AG08396 (cell line): ENCODE measurements at places on chromosomes 3 and 15.
A peak's percentile ranks its signal among the peaks of the same experiment; 100 is the strongest.

DNA sequence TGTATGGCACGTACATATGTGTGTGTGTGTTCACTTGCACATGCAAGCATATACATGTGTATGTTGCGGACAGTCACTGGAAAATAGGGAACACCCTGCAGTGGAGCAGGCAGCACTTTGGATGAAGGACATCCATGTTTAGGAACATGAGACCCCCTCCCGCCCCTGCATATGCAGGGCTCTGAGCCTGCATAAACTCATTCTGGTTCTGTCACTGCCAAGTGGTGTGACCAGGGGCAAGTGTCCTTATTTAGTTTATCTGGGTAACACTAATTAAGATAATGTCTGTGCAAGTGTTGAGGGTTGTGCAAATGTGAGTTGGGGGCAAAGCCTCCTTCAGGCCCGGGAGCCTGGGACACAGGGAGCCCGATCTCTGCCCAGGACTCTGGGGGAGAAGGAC, 105.7 kb downstream of the CORO2B start:
- no peak for DNase-seq

DNA sequence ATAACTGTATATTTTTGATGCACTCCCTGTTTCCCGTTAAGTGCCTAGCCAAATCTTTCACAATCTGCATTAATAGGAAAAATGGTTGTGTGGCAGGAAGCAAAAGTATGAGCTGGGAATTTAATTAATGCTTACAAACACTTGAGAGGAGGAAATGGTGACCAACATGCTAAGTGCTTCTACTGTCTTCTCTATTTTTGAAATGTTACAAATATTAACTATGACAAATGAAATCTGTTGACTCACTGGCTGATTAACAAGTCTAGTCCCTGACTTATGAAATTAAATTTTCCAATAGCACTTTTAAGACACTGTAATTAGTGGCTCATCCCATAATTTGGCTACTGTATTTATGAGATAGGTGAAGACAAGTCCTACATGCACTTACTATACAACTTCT, 446.9 kb upstream of the DPPA4 start:
- no peak for DNase-seq

DNA sequence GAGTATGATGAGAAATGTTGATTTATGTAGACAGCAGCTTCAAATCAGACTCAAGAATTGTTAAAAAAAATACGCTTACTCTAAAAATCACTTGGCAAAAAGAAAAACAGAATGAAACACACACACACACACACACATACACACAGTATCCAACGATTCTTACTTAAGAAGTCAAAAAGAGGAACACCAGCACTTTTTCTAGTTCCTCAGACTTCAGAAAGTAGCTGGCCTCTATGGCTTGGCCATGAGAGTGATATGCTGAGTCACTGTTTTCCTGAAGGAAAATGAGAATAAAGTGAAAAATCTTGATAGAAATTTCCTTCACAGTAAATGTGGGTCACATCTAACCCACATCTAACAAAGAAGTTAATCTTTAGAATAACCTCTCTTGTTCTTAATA, 22.1 kb downstream of the CNTN3 start:
- DNase-seq: no peak

- DNase-seq: no peak
Measured at GRCh38 chr3:71047616-71048531, 535.7 kb downstream of the FOXP1 start.

DNA sequence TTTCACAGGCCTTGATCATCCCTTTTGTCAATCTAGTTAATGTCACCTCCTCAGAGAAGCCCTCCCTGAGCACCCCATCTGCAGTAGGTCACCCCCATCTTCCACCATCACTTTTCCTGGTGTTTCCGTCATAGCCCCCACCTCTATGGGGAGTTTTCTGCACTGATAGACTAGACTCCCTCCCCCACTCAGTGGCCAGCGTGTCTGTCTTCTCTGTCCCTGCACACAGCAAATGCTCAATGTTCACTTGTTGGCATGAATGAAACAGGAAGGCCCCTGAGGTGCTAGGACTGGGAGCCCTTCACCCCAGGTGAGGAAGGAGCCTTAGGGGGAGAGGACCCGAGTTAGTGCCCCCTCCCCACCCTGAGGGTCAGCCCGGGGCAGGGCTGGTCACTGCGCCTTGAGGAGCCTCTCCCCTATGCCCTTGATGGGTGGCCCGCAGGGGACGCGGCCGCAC, 15.8 kb upstream of the FANCD2 start:
- DNase-seq: no peak

GRCh38 chr15:32796856-32797255, 79.1 kb downstream of the GREM1 start:
- DNase-seq: no peak

DNA sequence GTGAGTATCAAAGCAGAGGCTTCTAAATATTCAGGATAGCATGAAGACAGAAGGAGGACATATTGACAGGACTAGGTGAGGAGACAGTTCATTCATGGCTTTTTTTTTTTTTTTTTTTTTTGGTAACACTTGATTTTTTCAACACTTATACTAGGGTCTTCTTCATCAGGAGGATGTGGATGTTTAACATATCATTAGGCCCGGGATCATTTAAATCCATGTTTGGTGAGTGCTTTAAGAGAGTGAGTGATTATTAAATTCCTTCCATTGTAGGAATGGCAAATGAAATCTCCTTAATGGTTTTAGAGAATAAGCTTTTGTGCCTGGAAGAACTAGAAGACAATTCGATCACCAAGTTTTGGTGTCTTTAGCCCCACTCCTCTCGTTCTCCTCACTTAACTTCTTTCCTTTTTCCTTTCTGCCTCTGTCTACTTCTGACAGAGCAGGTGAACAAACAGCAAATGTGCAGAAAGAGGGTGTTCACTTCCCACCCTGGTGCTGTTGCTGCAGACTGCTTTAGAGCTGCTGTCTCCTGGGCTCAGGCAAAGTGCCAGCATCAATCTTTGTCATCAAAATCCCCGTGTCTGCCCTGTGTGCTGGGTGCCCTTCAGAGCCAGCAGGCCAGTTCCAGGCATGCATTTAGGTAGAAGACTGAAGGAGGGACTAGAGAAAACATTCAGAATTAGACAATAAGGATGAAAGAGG, 35.6 kb upstream of the RAB11A start:
- DNase-seq: no peak

- no peak for DNase-seq
Measured at GRCh38 chr15:101031213-101031612, 112.1 kb downstream of the LRRK1 start.

GRCh38 chr15:98794211-98794610, 145.9 kb downstream of the IGF1R start:
- DNase-seq: no peak

DNA sequence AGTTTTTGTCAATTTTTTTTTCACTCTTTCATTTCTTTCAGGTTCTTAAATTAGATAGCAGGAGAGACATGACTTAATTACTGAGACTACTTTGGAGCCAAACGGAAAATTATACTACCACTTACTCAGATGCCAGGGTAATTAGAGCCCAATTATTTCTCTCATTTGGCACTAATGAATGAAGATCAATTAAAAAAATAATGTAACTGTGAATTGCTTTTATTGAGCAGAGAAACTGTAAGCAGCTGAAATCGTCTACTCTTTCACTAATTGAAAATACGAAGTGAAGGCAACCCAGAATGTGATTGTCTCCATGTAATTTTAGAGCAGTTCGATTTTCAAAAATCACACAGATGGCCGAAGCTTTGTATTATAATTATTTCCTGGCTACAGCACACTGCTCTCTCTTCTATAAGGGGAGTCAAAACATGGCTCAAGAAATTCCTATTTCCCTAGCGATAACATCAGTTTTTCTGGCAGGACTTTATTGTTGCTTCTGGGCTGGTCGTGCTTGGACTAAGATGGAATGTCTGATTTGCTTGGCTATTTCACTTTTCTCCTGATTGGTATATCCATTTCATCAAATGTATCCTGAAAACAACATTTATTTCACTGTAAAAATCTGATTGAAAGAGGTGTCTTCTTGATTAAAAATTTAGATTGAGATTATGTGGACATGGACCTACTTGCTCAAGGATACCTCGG, 55.8 kb upstream of the PDZRN3 start:
- DNase-seq: no peak

DNA sequence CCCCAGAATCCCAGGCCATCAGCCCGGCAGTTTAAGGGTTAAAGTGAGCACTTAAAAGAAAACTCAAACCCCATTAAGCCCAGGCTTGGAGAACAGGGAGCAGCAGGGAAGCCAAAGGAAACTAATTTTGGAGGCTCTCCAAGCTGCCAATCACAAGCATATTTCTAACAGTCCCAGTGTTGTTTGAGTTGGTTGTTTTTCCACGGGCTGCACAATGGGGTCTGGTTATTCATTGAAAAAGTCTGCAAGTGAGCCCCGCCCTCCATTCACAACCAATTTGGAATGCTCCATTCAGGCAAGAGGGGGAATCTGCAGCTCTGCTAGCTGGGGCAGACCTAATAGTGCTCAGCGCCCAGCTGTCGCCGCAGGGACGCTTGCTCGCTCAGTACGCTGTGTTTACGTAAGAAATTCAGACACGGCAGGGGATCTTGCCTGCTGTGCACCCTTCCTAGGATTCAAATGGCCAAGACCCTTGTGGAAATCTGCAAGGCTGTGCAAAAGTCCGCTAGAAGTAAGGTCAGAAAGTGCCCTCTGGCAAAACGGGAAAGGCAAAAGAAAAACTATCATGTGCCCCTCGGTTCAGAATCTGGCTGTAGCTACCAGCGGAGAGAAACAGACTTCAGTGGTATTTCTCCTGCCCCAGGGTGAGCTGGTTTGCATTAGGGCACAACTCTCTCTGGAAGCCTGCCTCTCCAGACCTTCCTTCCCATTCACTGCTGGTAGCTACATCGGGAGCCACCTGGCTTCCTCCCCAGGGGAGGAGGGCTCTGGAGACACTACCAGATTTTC, 11.0 kb downstream of the ETV5 start:
- DNase-seq: peak; percentile 80

DNA sequence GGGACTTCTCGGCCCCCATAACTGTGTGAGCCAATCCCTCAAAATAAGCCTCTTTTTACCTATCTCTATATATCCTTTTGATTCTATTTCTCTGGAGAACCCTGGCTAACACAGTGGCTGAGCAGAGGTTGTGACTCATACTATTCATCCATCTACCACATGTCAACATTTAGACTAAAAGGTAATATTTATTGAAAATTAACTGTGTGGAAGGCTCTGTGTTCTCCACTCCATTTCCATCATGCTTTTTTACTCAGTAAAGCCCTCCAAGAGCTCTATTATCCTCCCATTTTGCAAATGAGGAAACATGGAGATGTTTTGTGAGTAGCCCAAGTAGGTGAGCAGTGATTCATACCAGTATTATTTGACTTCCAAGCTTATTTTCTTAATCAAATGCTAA, 217.9 kb upstream of the DCBLD2 start:
- DNase-seq: no peak

- DNase-seq: peak; percentile 65
Measured at GRCh38 chr15:74653426-74654102, 37.9 kb downstream of the CLK3 start.

GRCh38 chr3:111087924-111088469, 16.4 kb downstream of the NECTIN3 start:
- no peak for DNase-seq

DNA sequence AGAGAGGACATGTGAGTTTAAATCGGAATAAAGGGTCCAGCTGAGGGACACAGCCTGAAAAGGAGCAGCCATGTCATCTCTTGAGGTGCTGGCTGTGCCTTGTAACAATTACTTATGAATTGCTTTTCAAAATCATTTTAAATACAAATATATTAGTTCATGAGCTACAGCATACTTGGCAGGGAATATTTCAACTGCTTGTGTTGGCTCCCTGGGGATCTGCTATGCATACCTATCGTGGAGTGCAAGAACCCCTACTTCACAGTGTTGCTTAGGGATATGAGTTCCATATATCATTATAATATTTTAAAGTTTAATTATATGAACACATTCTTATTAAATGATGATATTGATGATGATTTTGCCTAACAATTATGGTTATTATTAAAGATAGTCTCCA, 19.1 kb upstream of the P2RY14 start:
- no peak for DNase-seq

- no peak for DNase-seq
Measured at GRCh38 chr3:55868347-55868746, 381.2 kb upstream of the WNT5A start.

DNA sequence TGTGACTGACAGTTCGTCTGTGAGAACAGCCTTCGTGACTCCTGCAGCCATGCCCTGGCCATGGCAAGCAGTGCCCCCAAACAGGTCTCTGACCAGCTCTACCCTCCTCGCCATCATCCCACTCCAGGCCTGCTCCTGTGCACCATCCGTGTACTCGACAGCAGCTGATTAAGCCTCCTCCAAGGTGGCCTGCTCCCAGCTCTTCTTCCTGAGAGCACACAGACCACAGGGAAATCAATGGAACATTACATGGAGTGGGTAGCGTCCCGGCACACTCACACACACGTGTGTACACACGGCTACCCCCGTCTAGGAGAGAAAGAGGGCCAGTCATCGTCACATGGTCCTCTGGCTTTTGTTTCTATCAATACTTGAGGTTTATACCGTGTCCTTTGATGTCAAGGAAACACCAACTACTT, 21.1 kb downstream of the ANXA2 start:
- no peak for DNase-seq

DNA sequence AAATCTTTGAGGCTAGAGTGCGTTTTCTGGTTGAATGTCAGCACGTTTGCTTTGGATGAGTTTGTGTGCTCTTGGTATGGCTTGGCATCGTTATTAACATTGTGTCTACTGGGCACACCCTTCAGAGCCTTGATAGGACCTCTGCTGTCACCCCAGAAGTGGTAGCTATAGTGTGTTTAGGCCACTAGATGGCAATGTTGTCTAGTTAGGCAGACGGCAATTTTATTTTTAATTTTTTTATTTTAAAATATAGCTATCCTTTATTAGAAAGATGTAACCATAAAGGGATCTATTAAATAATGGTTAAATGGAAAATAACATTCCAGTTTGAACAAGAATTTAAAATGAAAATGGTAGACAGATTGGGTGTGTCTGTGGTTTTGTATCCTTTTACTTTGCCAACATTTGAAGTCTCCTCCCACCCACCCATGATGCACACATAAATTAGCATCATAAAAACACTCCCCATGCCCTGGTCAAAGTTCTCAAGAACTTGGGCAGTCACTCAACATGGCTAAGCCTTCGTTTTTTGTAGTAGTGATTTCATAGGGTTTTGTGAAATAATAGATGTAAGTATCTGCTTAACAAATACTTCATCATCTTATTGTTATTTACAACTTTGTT, 200.7 kb downstream of the KCNH8 start:
- DNase-seq: peak; percentile 4

- no peak for DNase-seq
Measured at GRCh38 chr15:62280625-62281024, 115.5 kb upstream of the C2CD4B start.

- peak; percentile 50 for DNase-seq
Measured at GRCh38 chr3:93969443-93969842, 4.3 kb downstream of the PROS1 start.

GRCh38 chr3:48631516-48632448, 3.5 kb downstream of the SLC26A6 start:
- DNase-seq: no peak

GRCh38 chr15:93478947-93479346, 389.9 kb upstream of the RGMA start:
- DNase-seq: no peak

GRCh38 chr15:82843566-82843965, 34.1 kb downstream of the WHAMM start:
- no peak for DNase-seq

- no peak for DNase-seq
Measured at GRCh38 chr3:129994883-129995559, 20.5 kb downstream of the TRH start.

- no peak for DNase-seq
Measured at GRCh38 chr3:133834621-133835417, 29.2 kb downstream of the SRPRB start.
